Activated naive CD8-positive, alpha-beta T cell treated with anti-CD3 and anti-CD28 coated beads, Interleukin-2, amount 10 ng/mL, durations not matched to agents 7 days and 5 days (primary cell): ENCODE measurements at places on chromosomes 16 and 17. TPM values are rescaled to one million over a fixed set of nuclear protein-coding genes. Genes with fewer than 3 reads are reported as not detected.

C16orf95 gene
- total RNA-seq = 8.0 TPM

SLC5A11 gene
- 0.75 TPM for total RNA-seq

PDIA2 gene
- 0.31 TPM for total RNA-seq

DYNLRB2 gene
- not detected for total RNA-seq

KRTAP4-4 gene
- total RNA-seq = not detected

ACSM2A gene
- total RNA-seq = not detected

VMP1 gene
- total RNA-seq = 114 TPM

TBC1D3D gene
- total RNA-seq = 3.0 TPM

CCP110 gene
- total RNA-seq = 35.2 TPM

HOXB5 gene
- not detected for total RNA-seq

SNX11 gene
- total RNA-seq = 31.3 TPM

VAT1L gene
- total RNA-seq = not detected
